Upper lobe of right lung (tissue), 1 donor: ENCODE measurements at places on chromosomes 13 and 19. TPM values are rescaled to one million over a fixed set of nuclear protein-coding genes. Genes with fewer than 3 reads are reported as not detected.

The ZNF442 gene
- 5.1 TPM for total RNA-seq

The SLC7A10 gene
- 1.1 TPM for total RNA-seq

DNA sequence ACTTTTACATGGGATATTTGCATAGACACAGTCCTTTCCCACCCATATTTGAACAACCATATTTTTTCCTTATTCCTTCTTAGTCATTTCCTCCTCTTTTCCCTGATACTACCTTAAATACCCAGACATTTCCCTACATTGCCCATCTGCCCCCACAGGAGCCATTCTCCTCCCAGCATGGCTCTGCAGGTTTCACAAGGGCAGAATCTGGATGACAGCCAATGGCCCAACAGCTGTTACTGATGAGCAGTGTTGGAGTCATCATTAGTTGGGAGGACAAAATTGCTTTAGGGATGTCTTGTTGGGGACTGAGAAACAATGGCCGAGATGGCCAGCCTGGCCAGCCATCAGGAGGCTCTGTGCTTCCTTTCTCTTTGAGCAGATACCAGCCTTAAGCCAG, 209.5 kb downstream of the KLF5 start:
- no peaks in the 10 kb centered on the region for H3K27me3 ChIP-seq
- no peaks in the 10 kb centered on the region for H3K36me3 ChIP-seq
- no peak overlapping the region for H3K27ac ChIP-seq
- H3K4me1 ChIP-seq, result no peaks in the 10 kb centered on the region

DNA sequence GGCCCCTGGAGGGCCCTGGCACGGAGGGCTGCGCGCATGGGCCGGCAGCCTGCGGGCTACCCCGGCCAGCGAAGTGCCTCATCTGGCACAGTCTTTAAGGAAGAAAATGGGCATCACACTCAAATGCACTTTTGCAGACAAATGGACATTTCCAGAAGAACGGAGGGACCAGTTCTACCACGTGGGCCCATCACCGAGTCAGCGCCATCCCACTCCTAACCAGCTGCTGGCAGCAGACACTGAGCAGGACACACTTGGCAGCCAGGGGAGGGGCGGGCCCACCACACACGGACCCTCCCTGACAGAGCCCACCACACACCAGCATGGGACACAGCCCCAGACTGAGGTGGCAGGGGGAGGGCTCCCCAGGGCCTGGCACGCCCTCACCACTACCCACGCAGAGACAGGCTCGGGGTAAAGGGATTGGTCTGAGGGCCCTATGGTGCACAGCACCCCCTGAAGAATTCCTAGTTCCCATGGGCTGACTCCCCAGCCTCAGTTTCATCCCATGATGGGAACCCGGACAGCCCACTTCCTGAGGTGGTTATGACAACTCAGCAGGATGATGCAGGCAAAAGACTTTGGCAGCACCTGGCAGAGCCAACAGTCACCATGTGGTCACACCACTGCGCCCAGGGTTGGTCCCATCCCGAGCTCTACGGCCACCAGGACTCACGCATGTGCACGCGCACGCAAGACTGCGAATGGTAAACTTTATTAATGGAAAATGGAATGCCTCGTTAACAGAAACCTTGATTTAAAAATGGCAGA, 18.7 kb upstream of the TINCR start:
- H3K4me1 ChIP-seq, result no peaks in the 10 kb centered on the region
- H3K36me3 ChIP-seq, result peaks cover 67% of the 10 kb centered on the region
- H3K4me3 ChIP-seq, result no peak overlapping the region
- no peaks in the 10 kb centered on the region for H3K27me3 ChIP-seq

DNA sequence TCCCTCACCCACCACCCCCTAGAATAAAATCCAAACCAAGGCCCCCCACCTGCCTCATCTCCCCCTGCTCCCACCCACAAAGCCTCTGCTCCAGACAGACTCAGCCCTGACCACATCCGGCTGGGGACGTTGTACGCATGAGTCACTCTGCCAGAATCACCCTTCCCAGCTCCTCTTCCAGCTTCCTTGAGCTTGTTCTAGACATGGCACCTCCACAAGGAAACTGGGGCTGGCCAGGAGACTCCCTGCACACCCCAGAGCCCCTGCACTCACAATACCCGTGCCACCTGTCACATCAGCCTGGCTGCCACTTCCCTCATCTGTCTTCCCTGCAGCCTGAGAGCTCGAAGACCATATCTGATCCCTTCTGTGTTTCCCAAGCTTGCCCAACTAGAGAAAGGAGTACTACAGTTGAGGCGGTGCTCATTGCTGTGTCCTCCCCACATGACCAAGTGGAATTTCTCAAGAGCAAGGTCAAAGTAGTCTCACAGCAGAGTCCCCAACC, 9.7 kb downstream of the DEDD2 start:
- no peak for DNase-seq
- H3K4me1 ChIP-seq, result no peaks in the 10 kb centered on the region
- H3K36me3 ChIP-seq, result peaks cover 93% of the 10 kb centered on the region

DNA sequence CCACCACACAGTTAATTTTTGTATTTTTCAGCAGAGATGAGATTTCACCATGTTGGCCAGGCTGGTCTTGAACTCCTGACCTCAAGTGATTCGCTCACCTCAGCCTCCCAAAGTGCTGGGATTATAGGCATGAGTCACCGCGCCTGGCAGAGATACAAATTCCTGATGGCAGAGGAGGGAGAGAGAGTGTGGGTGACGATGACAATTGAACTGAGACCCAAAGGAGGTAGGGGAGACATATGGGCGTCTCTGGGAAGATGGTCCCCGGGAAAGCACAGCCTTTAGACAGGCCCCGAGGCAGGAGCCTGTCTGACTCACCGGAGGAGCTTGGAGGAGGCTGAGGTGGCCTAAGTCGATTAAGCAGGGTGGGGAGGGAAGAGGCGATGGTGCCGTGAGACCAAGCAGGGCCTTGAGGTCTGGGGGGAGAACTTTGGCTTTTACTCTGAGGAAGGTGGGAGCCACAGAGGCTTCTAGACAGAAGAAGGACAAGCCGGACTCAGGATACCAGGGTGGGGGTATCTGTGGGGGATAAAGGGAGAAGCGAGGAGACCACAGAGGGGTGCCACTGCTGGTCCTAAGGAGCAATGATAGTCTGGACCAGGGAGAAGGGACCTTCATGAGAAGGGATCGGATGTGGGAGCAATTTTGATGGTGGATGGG, 38.2 kb downstream of the ARRDC2 start:
- H3K36me3 ChIP-seq, result no peaks in the 10 kb centered on the region
- DNase-seq, result no peak
- peaks cover 23% of the 10 kb centered on the region for H3K4me1 ChIP-seq
- H3K27ac ChIP-seq, result peak overlapping the region; percentile 78
- H3K27me3 ChIP-seq, result no peaks in the 10 kb centered on the region

DNA sequence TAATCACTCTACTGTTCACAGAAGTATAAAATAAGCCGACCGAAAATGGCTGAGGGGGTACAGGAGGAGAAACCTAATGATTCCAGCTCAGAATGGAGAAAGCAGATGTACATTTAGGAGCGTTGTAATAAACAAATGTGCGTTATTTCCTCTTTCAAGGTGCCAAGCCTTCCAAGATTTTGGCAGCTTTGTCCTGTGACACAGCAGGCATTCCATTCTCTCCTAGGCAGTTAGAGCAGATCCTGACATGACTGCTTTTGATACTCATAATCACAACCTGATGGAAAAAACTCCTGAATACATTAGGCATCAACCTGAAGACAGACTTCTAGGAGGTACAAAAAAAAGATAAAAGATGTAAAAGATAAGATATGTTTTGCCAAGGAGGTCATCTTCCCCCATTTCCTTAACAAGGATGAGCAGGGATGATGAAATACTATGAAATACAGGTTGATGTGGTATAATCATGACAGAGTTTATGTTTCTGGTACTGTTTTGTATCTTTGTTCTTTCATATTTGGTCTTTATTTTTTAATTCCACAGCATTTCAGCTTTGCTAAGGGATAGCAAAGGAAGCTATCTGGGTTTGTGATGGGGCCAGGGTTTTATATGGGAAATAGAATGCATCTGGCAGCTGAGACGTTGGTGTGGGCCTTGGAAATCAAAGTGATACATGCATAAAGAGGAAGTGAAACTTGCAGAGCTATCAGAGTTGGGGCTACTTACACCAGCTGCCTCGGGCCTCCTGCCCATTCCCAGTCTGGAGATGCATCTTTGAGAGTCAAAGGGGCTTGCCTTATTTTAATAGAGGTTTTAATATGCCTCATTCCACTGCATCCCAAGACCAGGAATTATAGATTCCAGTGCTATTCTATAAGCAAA, 222.5 kb downstream of the OXGR1 start:
- DNase-seq, result no peak
- no peaks in the 10 kb centered on the region for H3K4me1 ChIP-seq
- H3K27ac ChIP-seq, result no peak overlapping the region
- H3K4me3 ChIP-seq, result no peak overlapping the region
- H3K27me3 ChIP-seq, result no peaks in the 10 kb centered on the region

- H3K36me3 ChIP-seq, result no peaks in the 10 kb centered on the region
- peak; percentile 98 for DNase-seq
- peak within 1 kb of the TSS; percentile 87 for H3K4me3 ChIP-seq
- peaks cover 9% of the 10 kb centered on the region for H3K4me1 ChIP-seq
- peak within 1 kb of the TSS; percentile 86 for H3K27ac ChIP-seq
Measured at GRCh38 chr19:4867534-4868285, at the start of gene PLIN3. TSS of gene PLIN3 (minus strand) at chr19:4867667. CDS start at chr19:4861394, 6,273 bp downstream.
